ENCODE measurements at places on chromosomes 6 and 20. TPM values are rescaled to one million over a fixed set of nuclear protein-coding genes. Genes with fewer than 3 reads are reported as not detected.

Gene ZBTB22
- 21.9 TPM for total RNA-seq

Gene PRRT1
- total RNA-seq, result 0.29 TPM

Gene EPHA7
- not detected for total RNA-seq

Gene TNNC2
- not detected for total RNA-seq

Gene FAM184A
- total RNA-seq, result 5.8 TPM

Gene TP53TG5
- total RNA-seq, result 0.08 TPM

Gene PAX1
- total RNA-seq, result not detected

Gene CAGE1
- not detected for total RNA-seq

Gene CTAGE9
- not detected for total RNA-seq

Gene SLCO4A1
- 58.0 TPM for total RNA-seq

Gene PROKR2
- total RNA-seq, result not detected

Gene GSTA4
- 7.1 TPM for total RNA-seq

Gene PRL
- total RNA-seq, result not detected
